ENCODE measurements at places on chromosomes 12 and 14.

- no peak for DNase-seq
These were observed 28.8 kb downstream of the DMAC2L start for GRCh38 chr14:50340963-50341362.

DNA sequence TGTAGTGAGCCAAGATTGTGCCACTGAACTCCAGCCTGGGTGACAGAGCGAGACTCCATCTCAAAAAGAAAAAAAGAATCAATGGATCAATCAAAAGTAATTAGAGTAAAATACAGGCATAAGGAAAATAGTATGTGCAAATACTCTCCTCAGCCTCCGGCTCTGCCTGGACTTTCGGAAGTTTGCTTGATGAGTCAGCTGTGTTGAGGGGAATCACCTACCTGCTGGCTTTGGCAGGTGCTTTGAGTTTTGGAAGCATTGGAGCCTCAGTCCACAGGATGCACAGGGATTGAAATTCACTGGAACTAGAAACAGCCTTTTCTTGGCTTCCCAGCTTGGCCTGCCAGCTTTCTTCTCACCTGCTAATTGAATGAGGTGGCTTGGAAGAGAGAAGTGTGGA is 268.2 kb downstream of the PCNX1 start:
- no peak for DNase-seq

- DNase-seq = no peak
These were observed 19.3 kb downstream of the NT5DC3 start for GRCh38 chr12:103821773-103822172.

GRCh38 chr14:53851394-53852090 is 105.1 kb downstream of the BMP4 start:
- no peak for DNase-seq

- DNase-seq = no peak
These were observed 68.7 kb upstream of the KRAS start for GRCh38 chr12:25319233-25319984.

DNA sequence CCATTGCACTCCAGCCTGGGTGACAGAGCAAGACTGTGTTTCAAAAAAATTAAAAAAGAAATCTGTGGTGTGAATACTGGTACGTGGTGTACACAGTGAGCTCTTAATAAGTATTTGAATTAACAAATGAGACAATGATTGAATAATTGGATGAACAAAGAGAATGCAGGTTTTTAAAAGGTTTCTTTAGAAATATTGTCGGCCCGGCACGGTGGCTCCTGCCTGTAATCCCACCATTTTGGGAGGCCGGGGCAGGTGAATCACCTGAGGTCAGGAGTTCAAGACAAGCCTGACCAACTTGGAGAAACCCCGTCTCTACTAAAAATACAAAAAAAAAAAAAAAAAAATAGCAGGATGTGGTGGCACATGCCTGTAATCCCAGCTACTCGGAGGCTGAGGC is 6.6 kb downstream of the HIF1A start:
- DNase-seq = no peak

- no peak for DNase-seq
These were observed 114.7 kb upstream of the CRY1 start for GRCh38 chr12:107207931-107208525.

DNA sequence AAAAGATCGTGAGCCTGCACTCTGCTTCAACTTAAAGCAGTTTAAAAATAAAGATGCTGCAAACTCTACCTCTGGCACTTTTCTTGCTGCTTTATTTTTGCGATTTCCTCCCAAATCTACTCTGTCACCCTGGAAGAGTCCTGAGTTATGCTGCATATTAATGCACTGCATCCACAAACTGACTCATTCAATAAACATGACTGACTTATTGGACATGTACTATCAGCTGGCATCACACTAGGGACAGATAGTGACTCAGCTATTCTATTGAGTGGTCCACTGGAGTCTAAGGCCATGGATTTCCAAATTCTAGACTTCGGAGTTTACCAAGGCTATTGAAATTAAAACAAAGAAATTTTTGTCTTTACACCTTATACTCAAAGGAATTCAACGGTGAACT is 90.7 kb upstream of the PTPRR start:
- DNase-seq = no peak

GRCh38 chr12:14994610-14995009 is 21.8 kb downstream of the PDE6H start:
- no peak for DNase-seq

DNA sequence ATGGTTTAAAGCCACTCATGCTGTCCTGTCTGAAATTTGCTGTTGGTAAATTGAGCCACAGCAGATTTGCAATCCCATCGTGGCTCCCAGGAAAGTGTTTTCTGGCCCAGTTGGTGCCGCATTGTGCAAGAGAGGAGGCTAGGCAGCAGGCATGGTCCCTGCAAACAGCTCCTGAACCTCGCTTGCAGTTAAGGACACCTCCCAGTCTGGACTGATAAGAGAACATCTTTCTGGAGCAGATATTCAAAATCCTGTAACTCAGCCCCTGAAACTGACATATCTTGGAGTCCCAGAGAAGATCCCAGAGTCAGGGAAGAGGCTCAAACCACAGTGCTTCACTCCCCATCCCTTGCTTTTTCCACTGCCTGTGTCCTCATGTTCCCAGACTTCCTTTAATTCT is 328.6 kb upstream of the FKBP4 start:
- no peak for DNase-seq

DNA sequence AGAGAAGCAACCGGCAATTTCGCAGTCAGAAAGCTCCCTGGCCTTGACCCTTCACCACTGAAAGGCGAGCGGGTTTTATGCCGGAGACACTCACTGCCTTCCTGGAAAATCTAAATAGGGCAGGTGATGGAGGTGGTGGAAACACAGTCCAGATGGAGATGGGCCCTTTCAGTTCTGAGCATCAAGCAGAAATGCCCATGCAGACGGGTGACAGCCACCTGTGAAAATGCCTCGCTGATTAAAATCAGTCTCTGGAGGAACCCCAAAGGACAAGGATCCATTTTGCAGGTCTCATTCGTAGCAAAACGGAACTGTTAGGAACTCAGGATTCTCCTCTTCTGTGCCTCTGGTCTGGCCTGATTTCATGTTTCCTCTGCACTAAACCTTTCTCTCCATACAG is 74.2 kb downstream of the FZD10 start:
- DNase-seq = no peak

- DNase-seq = peak; percentile 92
These were observed 65.6 kb upstream of the TCL1B start for GRCh38 chr14:95620659-95621059.
